HuH-7 (cell line): ENCODE measurements at places on chromosomes 7 and 10.

DNA sequence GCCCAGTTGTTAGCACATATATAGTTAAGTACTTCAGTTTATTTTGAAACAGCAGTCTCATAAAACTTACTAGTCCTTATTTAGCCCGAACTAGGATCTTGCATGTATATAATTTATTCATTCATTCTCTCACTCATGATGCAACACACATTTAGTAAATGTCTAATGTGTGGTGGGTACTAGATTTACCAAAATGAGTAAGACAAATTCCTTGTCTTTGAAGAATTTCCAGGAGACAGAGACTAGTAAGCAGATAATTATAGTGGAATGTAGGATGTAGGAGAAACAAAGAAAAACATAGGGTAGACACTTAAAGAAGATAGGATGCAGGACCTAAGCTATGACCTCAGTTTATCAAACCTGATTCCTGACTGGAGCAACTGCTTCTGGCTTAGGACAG, 120.2 kb upstream of the AMPH start:
- DNase-seq, result no peak

DNA sequence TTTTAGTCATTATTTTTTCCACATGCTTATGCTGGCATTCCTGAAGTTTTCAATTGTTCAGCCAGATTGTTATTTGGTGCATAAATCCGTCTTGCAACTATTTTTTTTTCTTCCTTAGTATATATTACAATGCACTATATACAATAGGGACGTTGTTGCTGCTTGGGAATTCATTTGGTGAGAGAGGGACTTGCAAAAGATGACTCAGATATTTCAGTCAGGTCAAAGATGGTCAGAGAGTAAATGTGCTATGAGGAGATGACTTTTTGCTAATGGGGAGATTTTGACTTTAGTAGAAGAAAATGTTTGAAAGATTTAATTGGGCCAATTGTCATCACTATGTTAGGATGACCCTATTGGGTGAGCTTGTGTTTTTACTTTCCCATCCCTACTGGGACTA, 348.4 kb upstream of the MTPN start:
- no peak for DNase-seq

DNA sequence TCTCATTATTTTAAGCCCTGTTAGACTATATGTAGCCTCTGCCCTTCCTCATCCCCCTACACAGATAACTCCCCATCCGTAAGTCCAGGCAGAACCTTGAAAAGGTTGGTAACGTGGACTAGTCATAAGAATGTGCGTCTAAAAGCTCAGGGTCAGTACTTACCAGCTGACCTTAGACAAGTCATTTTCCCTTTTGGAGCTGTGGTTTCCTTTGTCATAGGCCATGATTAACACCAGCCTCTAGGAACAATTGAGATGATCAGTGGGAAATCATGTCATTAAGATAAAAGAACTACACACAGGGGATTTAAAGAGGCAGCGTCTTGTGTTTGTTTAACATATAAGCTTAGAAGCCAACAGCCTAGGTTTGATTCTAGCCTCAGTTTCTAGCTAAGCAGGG, 6.9 kb upstream of the UNC5B start:
- no peak for DNase-seq

DNA sequence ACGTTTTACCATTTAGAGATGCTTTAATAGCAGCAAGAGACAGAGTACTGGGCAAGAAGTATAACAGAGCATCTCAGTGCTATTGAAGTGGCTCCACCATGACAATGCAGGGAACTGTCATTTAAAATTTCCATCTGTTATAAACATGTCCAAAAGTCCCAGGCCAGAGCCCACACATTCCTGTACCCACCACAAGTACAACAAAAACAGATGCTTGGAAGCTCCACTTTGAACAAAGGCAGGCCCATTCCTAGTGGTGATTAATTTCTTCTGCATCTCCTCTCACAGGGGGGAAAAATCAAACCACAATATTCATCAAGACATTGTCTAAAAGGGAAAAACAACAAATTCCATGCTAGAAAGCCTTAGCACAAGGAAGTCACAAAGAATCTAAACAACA, 627.9 kb downstream of the PARD3 start:
- DNase-seq, result no peak

DNA sequence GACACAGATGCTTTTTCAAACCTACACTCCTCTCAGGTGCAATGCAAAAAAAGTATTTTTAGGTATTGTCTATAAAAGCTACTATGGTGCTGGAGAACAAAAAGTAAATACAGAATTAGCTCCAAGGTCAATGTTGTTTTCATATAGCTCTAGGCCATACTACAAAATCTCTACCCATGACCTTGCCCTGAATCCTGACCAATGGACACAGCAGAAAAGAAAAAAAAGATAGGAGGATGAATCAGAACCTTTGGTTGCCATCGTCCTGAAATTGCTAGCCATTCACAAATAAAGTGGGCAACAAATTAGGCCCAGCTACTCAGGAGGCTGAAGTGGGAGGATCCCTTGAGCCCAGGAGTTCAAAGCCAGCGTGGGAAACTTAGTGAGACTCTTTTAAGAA, 35.2 kb upstream of the RELN start:
- no peak for DNase-seq

DNA sequence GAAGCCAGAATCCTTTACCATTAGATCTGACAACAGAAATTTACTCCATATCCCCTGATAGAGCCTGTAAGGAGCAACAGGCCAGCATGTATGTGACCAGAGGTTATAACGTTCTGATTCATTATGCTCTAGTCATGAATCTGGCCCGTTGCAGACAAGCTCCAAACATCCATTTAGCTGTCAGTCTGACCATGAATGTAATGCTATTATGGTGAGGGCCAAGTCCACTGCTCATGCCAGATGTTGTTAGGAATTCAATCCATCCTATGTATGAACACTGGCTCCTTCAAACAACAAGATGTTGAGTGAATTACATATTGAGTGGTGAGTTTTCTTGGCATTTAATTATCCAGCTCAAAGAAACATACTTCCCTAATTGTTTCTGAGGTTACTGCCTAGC, 610.1 kb upstream of the ANKRD30A start:
- no peak for DNase-seq
